ENCODE measurements at places on chromosomes 12 and 14.
A peak's percentile ranks its signal among the peaks of the same experiment; 100 is the strongest.

DNA sequence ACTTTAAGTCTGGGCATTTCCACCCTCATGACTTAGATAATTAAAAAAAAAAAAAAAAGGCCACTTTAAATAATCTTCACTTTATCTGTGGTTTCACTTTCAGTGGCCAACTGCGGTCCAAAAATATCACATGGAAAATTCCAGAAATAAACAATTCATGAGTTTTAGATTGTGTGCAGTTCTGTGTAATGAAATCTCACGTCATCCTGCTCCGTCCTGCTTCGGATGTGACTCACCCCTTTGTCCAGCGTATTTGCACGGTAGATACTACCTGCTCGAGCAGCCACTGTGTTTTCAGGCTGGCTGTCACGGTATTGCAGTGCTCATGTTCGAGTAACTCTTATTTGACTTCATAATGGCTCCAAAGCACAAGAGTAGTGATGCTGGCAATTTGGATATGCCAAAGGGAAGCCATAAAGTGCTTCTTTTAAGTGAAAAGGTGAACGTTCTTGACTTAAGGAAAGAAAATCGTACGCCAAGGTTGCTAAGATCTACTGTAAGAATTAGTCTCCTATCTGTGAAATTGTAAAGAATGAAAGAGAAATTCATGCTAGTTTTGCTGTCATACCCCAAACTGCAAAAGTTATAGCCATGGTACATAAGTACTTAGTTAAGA, 2.4 kb downstream of the E2F7 start:
- no peak for DNase-seq

- DNase-seq, result no peak
Measured at GRCh38 chr14:71365361-71365760, 458.1 kb downstream of the PCNX1 start.

DNA sequence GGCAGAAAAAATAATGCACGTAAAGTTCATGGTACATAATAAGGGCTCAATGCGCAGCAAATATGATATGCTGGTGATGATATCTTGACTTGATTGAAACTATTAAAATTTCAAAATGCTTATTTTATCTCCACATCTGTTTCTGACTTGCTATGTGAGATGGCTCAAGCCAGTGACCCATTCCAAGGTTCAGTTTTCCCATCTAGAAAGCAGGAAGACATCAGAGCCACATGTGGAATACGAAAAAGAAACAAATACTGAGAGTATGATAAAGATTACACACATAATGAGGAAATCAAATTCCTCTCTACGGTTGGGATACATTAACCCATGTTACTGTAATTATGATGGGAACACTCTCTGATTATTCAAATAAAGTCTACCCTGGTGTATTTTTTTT, 24.0 kb upstream of the TSPAN11 start:
- no peak for DNase-seq

DNA sequence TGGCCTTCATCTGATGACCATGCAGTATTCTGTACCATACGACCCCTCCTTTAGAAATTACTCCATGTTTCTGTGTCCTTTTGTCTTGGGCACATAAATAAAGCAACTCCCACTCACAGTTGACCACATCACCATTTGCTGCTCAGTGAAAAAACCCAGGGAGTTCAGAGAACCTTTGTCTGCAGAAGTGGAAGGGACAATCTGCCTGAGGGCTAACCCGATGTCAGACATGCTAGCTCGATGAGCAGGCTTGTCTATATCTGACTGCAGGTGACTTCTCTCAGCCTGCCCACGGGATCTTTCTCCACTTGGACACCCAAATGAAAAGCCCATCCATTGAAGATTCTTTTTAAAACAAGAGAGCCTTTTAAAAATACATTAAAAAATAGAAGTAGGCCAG, 45.7 kb upstream of the GRIP1 start:
- no peak for DNase-seq

DNA sequence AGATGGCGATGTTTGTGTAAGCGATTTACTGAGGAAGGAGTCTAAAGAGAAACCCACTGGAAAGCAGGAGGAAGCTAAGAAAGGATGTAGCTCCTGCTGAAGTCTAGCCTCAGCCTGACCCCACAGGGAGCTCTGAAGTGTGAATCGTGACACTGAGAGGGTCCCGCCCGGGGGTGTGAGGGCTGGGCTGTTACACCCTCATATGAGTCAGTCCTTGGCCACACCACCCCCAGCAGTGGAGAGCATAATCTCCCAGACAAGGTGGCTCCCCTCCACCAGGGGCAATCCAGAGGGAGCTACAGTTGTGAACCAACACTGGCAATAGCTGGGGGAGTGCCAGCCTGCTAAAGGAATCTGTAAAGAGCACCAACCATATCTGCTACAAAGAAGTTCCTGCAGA, 31.5 kb downstream of the SVOP start:
- DNase-seq, result no peak

DNA sequence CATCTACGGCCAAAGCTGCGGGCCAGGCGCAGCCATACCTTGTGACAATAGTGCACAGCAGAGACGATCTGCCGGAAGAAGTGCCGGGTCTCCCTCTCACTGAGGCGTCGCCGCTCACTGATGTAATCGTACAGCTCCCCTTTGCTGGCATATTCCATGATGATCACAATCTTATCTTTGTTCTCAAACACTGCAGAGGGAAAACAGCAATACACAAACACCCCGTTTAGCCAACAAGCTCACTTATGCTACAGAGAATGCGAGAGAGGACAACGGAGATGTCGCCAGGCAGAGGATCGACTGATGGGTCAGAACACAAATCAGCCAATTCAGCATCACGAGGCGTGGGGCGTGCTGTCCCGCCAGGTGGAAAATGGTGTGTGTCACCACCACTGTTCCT, 52.1 kb downstream of the NUAK1 start:
- no peak for DNase-seq

DNA sequence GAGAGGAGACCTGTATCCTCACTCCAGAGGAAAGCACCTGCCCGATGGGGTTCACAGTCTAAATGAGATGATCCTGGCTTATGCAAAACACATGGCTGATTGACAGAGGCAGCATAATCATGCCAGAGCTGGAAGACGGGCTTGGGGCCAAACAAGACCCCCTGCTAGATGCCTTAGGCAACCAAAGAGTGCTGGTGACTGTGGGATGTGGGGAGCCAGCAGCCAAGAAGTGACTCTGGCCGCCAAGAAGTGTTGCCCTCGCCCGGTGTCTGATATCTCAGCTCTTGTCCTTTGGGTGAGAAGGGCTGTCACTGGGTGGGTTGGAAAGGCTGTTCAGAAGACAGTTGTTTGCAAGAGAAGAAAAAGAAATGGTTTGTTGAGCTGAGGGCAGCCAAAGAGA, 56.7 kb downstream of the PLEKHG3 start:
- no peak for DNase-seq

DNA sequence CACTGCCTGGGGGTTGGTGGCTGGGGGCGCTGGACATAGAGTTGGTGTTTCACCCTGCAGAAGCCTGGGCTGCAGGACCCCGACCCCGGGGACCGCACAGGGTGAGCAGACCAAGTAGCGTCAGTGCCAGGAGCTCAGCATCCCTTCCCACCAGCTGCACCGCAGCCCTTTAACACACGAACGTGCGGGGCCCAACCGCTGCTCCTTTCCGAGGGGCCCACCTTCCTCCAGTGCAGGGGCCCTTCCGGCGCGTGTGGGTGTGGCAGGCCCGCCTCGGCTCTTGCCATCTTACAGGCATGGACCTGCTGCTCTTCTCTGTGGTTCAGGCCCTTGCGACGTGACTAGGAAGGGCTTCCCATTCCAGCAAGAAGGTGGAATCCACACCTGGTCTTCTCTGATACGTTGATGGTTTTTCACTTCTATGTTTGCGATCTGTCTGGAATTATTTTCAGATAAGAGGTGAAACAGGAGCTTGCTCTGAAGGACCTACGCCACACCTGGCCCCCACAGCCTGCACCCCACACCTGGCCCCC, 47.8 kb downstream of the LRCOL1 start:
- DNase-seq, result no peak

- no peak for DNase-seq
Measured at GRCh38 chr12:122265886-122266229, 436 bp downstream of the VPS33A start.

- DNase-seq, result no peak
Measured at GRCh38 chr14:54123841-54124240, 167.2 kb upstream of the BMP4 start.

GRCh38 chr14:89730687-89731086, 223.8 kb downstream of the EFCAB11 start:
- DNase-seq, result peak; percentile 37
